ENCODE measurements at places on chromosomes 5 and 9.
A peak's percentile ranks its signal among the peaks of the same experiment; 100 is the strongest.

DNA sequence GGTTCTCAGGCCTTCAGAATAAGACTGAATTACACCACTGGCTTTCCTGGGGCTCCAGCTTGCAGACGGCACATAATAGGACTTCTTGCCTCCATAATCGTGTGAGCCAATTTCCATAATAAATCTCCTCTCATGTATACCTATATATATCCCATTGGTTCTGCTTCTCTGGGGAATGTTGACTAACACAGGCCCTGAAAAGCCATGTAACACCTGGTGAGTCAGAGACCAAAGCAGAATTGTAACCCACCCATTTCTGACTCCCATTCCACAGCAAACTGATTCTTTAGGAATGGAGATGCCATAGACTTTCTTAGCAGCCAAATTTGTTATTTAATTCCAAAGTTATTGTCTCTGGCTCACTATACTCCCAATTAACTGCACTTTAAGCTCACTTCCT lies 85.4 kb upstream of the AGXT2 start:
- DNase-seq: no peak

DNA sequence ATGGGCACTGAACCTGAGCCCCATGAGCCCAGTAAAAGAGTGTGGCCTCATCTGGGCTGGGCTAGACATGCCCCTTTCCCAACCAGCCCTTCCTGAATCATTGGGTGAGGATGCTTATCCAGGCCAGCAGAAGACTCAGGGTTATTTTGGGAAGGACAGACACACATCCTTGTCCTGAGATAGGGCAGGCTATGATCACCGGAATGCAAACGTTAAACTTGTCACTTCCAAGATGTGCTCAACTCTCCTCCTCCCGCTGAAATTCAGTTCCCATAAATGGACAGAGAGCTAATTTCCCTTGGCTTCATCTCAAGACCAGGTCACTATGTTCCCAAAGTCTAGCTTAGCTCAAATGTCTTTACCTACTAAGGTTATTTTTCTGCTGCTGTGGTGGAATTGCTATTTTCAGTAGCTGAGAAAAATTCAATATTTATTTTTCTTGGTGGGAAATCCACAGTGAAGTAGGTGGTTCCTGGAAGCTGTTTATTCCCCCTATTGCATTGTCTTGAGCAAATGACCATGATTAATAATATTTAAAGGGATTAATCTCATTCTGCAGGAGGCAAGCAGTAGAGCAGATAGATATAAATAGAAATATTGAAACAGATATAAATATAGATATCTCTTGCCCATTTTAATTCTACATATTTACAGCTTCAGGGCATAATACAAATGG lies 70.0 kb downstream of the NXNL2 start:
- no peak for DNase-seq

DNA sequence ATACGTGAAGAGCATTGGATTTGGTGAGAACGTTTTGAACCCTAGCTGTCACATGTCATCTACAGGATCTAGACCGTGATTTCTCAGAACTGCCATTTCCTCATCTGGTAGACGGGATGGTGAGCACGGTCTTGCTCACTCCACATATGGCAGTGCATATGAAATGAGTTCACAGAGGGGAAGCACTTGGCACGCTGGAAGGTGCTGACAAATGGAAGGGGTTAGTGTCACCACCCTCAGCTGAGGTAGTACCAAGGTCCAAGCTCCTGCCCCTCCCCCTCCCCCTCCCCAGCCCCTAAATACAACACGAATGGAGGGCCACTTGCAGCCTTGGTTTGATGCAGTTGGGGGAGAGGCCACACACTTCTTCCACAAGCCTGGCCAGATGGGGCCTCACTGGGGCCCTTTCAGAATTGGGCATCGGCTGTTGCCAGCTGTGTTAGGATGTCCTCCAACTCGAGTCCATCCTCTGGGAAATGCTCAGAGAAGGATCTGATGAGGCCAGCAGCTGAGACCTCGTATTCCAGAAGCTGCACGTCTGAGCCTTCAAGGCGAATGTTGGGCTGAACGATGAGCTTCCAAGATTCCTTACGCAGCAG lies 322.4 kb downstream of the ANXA1 start:
- DNase-seq: no peak

DNA sequence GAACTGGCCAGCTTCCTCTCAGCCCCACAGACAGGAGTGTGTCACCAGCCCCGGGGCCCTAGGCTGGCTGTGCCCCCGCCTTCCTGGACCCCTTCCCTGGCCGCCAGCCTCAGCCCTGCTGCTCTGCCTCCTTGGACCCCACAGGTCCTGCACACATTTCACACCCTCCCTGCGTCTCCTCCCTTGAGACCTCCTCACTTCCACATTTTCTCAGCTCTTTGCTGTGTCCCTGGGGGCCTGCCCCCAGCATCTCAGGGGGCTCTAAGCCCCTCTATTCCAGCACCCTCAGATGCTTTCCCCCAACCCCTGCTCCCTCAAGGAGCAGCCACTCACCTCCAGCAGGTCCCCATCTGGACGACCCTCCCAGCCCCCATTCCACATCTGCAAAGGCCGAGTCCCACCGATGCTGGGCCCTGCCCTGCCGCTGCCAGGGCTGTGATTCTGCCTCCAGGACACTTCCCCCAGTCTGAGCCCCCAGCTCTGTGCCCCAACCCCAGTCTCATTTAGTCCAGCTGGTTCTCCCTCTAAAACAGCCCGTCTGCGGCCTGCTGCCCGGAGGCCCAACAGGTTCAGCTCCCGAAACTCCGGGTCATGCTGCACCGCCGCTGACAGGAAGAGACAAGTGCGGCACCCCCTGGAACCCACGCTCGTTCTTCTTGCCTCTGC lies 4.2 kb downstream of the SLC34A3 start:
- DNase-seq: no peak

- no peak for DNase-seq
Measured at GRCh38 chr5:88396751-88397281, 128.2 kb upstream of the TMEM161B start.

GRCh38 chr5:130138406-130139045 lies 234.3 kb downstream of the CHSY3 start:
- no peak for DNase-seq

- DNase-seq: peak; percentile 7
Measured at GRCh38 chr9:31519011-31519410, 865.4 kb upstream of the ACO1 start.

GRCh38 chr5:72313141-72313540 lies 6.9 kb downstream of the MRPS27 start:
- DNase-seq: no peak

- DNase-seq: no peak
Measured at GRCh38 chr9:114015607-114016006, 62.5 kb downstream of the AMBP start.

- DNase-seq: no peak
Measured at GRCh38 chr5:110329955-110330525, 396.4 kb downstream of the TMEM232 start.

DNA sequence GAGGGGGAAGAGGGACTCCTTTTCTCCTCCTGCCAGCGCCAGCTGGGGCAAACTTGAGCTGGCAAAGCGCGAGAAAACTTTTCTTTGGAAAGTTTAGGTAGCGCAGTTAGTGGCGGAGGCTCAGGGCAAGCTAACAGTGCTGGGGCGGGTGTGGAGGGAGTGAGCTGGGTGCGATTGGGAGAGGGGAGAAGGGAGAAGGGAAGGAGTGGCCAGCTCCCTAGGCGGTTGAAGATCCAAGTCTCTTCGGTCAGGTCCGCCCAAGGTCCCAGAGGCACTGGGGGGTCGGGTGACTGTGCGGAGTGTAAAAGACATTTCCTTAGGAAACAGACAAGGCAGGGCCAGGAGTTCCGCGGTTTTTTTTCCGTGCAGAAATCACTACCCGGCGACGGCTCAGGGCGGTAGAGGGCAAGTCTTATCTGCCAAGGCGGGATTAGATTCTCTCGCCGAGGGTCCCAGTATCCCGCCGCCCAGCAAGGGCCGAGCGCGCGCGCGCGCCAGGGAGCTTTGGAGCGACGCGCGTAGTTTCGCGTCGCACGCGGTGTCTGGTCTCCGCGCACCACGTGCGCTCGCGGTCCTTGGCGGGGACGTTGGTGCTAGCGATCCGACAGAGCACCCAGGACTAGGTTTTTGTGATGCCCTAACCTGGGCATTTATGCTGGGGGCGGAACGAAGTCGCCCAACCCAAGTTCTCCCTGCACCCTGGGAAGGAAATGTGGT lies 33.6 kb upstream of the NFIB start:
- DNase-seq: no peak

GRCh38 chr5:173340984-173341383 lies 12.8 kb upstream of the STC2 start:
- DNase-seq: no peak

DNA sequence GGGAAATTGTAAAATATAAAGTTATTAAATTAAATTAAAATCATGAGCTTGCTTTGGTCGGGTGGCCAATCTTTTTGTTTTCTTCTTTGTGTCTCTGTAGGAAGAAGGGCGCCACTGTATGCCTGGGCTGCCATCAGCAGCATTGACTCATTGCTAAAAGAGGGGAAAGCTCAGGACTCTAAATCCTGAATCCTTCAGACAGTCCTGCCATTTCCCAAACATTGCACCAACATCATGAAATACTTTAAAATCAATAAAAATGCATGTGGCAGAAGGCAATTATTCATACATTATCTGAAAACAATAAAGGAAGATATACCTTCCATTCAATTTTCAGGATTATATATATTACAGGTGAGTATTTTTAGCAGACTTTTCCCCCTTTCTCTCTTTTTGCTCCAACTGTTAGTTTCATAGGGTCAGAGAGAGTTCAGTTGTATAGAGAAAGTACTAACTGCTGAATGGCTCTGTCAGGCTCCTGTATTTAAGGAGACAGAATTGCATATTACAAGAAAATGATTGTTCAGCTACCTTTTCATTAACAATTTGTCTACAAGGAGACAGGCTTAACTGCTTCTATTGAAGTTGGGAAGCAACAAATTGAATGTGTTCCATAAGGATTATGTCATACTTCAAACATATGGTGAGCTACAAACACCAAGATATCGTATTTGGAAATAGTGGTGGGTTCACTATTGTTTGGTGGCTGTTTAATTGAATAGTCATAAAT lies 95.7 kb downstream of the ATPSCKMT start:
- DNase-seq: no peak

- no peak for DNase-seq
Measured at GRCh38 chr9:7375013-7375511, 424.5 kb downstream of the DMAC1 start.

- no peak for DNase-seq
Measured at GRCh38 chr5:95057615-95058014, 227.3 kb downstream of the MCTP1 start.

DNA sequence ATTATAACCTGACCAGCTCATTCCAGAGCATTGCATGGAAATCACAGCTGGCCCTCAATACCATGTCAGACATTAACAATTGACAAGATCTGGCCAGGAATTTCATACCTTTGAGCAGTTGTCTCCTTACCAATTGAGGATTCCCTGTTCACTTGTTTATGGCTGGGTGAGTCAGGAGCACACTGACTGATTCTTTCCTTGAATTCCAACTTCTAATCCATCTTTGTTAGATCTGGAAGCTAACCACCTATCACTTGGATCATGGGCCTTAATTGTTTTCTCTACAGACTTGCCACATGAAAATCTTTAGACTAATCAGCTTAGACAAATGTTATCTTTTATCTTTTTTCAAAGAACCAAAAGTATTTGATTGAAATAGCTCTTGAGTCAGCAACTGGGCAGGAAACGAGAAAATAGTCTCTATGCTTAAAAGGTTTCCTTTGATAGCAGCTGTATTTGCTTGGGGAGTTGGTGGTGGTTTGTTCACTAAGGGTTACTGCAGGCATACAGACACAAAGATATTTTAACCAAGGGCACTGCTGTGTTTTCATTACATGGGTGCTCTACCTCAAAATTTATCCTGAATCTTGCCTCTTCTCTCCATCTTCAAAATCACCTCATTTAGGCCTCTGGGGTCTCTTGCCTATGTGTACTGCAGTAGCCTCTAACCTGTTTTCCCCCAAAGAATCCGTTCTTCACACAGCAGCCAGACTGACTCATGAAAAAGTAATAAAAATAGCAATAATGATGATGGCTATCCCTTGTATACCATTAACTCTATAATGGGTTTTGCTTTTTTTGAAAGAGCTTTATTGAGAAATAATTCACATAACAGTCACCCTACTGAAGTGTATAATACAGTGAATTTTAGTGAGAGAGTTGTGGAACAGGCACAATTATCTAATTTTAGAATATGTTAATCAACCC lies 197.0 kb upstream of the NMUR2 start:
- no peak for DNase-seq

- no peak for DNase-seq
Measured at GRCh38 chr9:90451804-90452203, 190.8 kb downstream of the DIRAS2 start.

DNA sequence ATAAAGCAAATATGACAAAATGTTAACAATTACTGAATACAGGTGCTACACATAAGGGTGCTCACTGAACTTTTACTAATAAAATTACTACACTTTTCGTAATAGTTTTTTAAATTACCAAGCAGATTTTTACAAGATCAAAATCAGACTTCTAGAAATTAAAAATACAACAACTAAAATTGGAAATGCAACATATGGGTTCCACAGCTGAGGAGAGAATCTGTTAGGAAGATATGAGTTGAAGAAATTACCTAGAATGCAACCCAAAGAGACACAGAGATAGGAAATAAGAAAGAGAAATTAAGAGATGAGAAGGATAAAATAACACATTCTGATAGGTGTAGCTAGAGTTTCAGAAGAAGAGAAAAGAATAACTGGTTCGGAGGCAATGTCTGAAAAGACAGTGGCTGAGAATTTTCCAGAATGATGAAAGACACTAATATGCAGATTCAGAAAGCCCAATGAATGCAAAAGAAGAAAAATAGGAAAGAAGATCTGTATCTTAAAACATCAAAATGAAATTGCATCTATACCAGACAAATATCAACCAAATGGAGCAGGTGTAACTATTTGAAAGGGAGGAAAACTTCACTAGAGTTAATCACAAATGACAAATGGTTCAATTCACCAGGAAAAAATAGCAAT lies 95.8 kb downstream of the MAPKAP1 start:
- DNase-seq: no peak

- no peak for DNase-seq
Measured at GRCh38 chr9:96661711-96662110, 6.6 kb upstream of the PRXL2C start.

- no peak for DNase-seq
Measured at GRCh38 chr9:133713150-133713959, 24.8 kb downstream of the SARDH start.

DNA sequence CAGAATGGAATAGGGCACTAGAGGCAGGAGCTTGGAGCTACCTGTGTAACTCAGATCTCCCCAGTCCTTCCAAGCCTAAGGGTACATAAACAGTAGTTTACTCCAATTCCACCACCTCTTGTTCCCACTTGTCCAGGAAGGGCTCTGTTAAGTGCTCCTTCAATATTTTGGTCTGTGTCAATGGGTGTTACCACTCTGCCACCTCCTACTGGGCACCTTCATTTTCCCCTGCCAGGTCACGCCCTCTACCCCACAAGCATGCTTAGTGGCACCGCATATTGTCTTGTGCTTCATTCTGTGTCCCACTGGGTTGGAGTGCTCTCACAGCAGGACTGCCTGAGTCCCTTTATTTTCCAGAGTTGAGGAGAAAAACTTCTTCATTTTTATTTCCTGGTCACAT lies 459.8 kb downstream of the ARHGEF28 start:
- no peak for DNase-seq

- no peak for DNase-seq
Measured at GRCh38 chr9:110048976-110049698, 158.8 kb downstream of the C9orf152 start.

- no peak for DNase-seq
Measured at GRCh38 chr9:105993921-105994715, 299.8 kb downstream of the TMEM38B start.

All from stimulated activated CD8-positive, alpha-beta memory T cell treated with anti-CD3 and anti-CD28 coated beads, Interleukin-2, amount 100 ng/mL, for 48 hours (primary cell).